ENCODE measurements at places on chromosomes 2 and 18.

- DNase-seq = no peak
Measured at GRCh38 chr2:47249157-47249900, 94.2 kb upstream of the STPG4 start.

GRCh38 chr18:28071199-28071598, 105.7 kb downstream of the CDH2 start:
- DNase-seq = no peak

- no peak for DNase-seq
Measured at GRCh38 chr2:118197011-118197675, 108.9 kb downstream of the INSIG2 start.

DNA sequence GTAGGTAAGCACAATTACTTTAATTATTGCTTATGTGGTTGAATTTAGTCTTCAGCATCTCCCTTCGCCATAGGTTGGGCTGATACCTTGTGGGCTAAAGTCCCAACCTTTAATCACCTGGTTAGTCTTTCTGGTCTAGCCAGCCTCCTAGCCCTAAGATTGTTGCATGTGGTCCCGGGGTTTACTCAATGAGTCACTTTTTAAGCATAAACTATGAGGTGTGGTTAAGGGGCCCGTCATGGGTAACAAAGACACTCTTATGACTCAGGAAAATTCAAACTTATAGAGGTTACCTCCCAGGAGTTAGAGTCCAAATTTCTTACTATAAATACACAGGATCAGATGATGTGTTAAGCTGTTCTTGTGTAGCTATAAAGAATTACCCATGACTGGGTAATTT, 841.6 kb downstream of the TRIB2 start:
- DNase-seq = no peak

GRCh38 chr2:20326163-20326780, 24.4 kb downstream of the PUM2 start:
- peak; percentile 22 for DNase-seq

DNA sequence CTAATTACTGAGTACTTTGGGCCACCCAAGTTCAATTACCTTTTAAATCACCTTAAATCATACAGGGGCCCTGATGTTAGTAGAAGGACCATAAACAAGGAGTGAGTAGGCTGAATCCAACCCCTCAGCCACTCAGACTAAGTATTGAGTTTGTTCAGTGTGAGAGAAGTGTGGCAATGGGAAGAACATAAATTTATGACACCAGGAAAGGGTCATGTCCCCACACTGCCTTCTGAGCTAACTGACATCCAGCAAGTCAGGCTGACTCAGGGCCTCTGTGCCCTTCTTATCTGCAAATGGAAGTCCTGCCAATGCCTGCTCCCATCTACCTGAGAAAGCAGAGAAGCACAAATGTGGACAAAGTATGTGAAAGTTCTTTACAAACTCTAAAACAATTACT, 12.9 kb downstream of the PLEKHM3 start:
- DNase-seq = no peak

DNA sequence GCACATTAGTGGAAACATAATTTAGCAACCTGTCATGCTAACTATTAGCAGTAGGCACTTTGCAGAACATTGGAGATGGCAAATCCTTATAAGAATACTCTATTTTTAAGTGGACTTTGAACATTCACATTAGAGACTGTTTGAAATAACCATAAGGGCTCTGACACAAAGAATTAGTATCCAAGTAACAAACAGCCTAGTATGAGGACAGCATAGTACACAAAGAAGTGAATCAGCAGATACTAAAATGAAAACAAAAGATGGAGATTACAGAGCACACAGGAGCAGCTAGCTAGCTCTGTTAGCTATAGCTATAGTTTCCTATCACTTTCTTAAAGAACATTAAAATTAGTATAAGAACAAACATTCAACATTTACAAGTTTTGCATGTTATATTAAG, 256.3 kb upstream of the SPOPL start:
- DNase-seq = no peak

DNA sequence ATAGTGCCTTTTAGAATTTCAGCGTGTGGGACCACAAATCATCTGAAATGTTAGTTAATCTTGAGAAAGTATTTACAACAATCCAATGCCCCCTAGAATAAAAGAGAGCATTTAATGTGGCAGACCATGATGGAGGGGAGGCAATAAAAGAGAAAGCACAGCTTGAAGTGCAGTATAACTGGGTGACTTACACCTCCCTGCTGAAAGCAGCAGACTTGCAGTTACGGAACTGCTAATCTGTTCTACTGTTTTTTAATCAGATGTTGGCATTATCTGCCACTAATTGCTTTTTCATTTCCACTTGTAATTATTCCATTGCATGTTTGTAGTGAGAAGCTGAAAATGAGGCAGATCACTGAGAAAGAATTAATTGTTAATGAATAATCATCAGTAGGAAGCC, 130.5 kb upstream of the ITGA4 start:
- no peak for DNase-seq

GRCh38 chr2:68925295-68925896, 27.3 kb downstream of the GKN2 start:
- peak; percentile 36 for DNase-seq

GRCh38 chr2:234632527-234633391, 135.9 kb upstream of the ARL4C start:
- DNase-seq = no peak

DNA sequence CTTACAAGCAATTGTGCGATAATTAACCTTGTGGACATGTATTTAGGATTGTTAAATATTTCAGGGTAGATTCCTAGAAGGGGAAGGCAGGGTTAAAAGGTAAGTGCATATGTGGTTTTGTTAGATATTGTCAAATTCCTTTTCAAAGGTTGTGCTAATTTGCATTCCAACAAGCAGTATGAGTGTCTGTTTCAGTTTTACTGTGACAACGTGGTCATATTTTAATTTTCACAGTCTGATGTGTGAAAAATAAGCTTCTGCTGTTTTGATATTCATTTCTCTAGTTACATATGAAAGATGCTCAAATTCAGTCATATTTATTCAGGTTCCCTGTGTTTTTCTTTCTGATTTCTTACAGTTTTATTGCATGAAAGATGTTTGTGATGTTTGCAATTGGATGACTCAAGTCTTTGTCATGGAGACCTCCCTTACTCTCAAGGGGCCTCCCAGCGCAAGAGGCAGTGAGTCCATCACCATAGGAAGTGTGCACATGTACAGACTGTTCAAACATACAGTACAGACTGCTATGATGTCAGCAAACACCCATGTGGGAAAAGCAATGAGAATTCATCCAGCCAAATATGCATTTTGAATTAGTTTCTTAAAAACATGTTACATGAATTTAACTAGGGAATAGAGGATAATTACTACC, 310.8 kb downstream of the GALR1 start:
- no peak for DNase-seq

DNA sequence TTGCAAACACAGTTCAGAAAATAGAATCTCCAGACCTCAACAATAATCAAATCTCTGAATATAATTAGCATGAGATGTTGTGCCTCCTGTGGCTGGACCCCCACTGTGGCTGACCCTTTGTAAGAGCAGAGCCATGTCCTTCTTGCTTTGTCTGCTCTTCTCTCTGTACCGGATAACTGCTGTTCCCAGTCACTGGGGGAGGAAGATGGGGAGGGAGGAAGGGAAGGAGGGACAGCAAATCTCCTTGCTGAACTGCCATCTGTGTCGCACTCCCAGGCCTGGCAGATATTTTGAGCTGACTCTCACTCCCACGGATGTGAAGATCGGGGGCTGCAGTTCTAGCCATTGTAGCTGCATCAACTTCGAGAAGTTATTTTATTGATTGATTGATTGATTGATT, 319.0 kb upstream of the CXCR4 start:
- no peak for DNase-seq

DNA sequence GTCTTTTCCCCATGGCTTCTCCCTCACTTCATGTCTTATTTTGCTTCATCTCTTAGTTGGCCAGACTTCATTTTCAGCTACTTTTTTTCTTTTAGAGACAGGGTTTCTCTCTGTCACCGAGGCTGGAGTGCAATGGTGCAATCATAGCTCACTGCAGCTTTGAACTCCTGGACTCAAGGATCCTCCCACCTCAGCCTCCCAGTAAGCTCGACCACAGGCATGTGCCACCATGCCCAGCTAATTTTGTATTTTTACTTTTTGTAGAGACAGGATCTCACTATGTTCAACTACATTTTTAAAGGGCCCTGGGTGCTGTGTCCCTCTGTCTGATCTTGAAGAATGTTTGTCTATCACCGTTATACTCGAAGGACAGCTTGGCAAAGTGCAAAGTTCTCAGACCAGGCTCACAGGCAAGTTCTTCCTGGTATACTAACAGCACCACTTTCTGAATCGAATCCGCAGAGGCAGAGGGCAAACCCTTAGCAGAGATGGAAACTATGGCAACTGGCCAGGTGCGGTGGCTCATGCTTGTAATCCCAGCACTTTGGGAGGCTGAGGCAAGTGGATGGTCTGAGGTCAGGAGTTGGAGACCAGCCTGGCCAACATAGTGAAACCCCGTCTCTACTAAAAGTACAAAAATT, 60.9 kb downstream of the SOWAHC start:
- DNase-seq = no peak

DNA sequence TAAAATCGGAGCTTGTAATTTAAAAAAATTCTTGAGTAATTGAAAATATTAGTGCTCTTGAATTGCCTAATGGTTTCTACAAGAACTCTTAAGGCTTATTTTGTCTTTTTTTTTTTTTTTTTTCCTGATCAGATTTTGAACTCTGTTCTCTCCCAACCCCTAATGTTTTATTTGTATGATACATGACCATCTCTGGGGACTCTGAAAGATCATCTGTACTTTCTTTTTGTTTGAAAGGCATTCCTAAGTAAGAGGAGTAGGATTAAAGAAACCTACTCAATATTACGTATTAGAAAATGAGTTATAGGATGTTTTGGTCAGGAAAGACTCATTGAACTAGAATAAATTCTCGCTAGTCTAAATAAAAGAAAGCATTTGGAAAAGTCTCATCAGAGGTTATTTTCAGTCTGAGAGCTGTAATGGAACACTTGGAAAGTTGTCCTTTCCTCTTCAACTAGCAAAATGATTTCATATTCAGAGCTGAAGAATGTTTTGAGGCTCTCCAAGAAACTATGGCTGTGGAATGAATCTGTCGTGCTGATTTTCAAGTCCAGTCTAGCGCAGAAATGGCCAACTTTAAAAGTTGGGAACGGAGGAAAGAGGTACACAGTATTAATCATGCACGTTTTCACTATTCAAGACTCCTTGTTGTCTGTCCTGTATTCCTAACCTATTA, 182.7 kb downstream of the PRPF40A start:
- DNase-seq = no peak

GRCh38 chr2:216572582-216573578, 60.3 kb upstream of the IGFBP2 start:
- no peak for DNase-seq

DNA sequence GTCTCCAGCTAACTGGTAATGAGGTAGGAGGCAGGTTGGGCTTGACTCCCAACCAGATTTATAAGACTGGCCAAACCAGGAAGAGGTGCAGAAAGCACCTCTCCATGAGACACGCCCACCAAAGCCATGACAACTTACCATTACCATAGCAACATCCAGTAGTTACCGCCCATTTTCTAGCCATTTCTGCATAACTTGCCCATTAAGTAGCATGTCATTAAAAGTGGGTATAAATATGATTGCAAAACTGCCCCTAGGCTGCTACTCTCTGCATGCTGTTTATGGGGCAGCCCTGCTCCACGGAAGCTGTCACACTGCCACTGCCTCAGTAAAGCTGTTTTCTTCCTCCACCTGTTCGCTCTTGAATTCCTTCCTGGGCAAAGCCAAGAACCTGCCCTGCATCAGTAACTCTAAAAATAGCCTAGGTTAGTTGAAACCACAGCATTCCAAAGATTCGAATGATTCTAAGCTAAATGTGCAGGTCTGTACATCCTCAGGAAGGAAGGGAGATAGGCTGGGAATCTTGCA, 131.9 kb downstream of the ATL2 start:
- DNase-seq = no peak

GRCh38 chr2:137187216-137187615, 421.9 kb downstream of the THSD7B start:
- DNase-seq = no peak

GRCh38 chr18:48663931-48664847, 125.4 kb downstream of the CTIF start:
- peak; percentile 23 for DNase-seq

- DNase-seq = no peak
Measured at GRCh38 chr2:8692783-8693156, 10.9 kb downstream of the ID2 start.

DNA sequence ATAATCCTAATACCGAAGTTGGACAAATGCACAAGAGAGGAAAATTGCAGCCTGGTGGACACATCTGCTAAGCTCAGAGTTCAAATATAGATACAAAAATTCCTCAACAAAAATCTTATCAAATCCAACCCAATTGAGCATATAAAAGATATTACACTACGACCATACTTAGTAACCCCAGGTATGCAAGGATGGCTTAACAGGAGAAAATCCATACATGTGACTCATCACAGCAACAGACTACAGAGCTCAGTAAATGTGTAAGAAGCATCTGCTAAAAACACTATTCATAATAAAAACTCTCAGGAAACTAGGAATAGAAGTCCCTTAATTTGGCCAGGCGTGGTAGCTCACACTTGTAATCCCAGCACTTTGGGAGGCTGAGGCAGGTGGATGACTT, 28.3 kb downstream of the HS6ST1 start:
- DNase-seq = no peak

GRCh38 chr2:55489467-55490062, 30.0 kb upstream of the CFAP36 start:
- DNase-seq = no peak

DNA sequence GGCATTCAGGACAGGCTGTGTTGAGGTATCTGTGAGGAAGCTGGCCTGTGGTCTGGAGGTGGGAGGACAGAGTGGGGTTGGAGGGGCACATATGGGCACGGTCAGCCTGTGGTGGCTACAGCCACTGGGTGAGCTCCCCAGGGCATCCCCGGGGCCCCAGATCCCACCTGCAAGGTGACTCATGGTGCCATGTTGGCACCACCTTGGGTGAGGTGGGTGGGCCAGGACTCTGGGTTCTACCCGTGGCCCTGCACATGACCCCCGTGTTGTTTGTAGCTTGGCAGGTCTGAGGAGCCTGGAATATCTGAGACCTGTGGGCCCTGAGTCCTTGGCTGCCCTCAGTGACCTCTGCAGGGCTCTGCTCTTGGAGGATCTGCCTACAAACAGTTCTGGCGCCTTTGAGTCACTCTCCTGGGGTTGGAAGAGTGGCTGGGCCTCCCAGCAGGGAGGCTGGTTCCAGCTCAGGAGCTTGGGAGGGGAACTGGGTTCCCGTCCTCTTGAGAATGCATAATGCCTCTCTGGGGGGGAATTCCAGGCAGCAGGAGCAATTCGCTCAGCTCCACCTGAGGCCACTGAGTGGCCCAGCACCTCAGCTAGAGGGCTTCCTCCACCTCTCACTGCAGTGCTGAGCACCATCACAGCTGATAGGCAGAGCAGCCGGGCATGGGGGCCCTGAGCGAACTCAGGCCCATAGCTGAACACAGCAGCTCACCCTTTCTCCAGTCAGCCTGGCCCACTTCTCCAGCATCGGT, 105.1 kb downstream of the DYSF start:
- DNase-seq = no peak

- DNase-seq = no peak
Measured at GRCh38 chr18:51149670-51150069, 47.8 kb downstream of the MEX3C start.

GRCh38 chr2:119702203-119702917, 23.4 kb downstream of the TMEM177 start:
- DNase-seq = no peak

- DNase-seq = no peak
Measured at GRCh38 chr2:52594026-52594425, 1173.6 kb upstream of the CHAC2 start.

- no peak for DNase-seq
Measured at GRCh38 chr18:50275503-50276036, 5.8 kb downstream of the MBD1 start.

- no peak for DNase-seq
Measured at GRCh38 chr2:235573331-235574221, 79.7 kb downstream of the AGAP1 start.

GRCh38 chr2:3747032-3747654, 43.8 kb downstream of the DCDC2C start:
- DNase-seq = no peak
